ENCODE measurements at places on chromosomes 6 and 20.
A peak's percentile ranks its signal among the peaks of the same experiment; 100 is the strongest.

DNA sequence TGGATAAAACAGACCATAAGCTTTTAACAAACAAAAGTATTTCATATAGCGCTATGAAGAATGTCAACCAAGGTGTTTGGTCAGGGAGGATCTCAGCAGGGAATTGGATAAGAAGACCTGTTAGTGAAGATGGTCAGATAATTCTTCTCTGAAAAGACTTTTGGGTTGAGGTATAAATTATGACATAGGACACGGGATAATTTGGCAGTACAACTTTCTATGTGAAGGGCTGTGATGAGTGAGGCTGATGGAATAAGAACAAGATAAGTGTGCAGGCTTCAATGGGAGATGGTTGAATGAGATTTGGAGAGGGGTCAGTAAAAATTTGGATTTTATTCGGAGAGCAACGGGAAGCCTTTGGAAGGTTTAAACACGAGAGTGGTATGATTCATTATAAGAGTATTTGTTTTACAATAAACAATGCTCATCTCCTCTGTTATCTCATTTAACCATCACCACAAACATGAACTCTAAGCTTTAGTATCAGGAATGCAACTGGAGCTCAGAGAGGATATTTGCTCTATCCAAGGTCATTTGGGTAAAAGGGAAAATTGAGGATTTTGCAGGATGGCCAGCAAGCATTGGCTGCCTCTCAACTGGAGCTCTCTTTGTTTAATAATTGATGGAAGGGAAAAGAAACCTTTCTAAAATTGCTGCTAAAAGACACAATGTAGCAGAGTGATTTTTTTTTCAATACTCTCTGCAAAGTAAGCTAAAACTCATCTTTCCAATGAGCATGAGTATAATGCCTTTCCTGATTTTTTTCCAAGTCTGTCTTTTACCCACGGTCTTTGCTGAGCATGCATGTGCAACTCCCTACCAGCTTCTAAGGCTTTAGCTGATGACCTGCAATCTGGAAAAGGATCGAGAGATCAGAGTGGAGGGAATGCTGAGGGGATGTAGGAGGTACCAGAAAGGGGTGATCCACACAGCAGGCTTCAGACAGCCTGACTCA is 534.0 kb downstream of the CBLN4 start:
- DNase-seq, result no peak

DNA sequence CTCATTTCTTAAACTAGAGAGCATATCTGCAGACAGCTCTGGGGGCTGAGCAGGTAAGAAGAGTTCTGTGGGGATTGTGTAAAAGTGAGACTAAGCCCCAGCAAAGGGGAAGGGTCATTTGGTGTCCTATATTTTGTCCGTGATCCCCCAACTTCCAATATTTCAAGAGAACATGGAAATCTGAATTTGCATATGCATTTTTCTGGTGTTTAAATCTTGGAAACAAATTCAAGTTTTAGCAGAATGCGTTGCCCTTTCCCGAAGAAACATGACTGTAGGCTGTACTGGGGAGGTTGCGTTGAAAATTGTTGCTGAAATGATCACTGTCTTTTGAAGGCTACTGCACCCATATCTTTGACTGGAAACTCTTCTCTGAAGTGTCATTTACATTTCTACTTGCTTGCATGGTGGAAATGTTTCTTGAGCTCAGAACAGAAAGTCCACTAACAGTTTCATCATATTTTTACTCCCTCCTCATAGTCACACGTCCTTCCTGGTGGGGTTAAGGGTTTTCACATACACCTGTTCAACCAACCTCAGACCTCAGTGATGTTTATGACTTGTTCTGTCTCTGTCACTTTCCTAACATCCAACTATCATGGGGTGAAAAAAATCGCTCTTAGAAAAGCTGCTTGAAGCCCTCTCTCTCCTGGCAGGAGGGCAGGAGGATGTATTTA is 140.3 kb downstream of the BCAS1 start:
- DNase-seq, result no peak

DNA sequence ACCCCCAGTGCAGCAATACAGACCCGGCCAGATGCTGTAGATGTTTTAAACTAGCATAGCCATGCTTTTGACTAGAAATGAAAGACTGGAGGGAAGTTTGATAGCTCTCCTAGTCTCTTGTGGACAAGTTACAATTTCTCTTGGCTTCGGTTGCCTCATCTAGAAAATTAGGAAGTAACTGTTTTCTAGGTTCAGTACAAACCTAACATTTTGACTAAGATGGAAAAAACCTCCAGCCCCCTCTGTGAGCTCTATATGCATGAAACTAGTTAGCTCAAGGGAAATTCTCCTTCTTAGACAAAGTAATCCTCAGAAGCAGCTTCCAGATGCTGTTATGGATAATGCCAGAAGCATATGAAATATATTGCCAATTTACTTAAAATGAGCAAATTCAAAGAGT is 86.6 kb downstream of the RNF144B start:
- no peak for DNase-seq

GRCh38 chr20:47365023-47365764 is 8.7 kb upstream of the ZMYND8 start:
- DNase-seq, result no peak

DNA sequence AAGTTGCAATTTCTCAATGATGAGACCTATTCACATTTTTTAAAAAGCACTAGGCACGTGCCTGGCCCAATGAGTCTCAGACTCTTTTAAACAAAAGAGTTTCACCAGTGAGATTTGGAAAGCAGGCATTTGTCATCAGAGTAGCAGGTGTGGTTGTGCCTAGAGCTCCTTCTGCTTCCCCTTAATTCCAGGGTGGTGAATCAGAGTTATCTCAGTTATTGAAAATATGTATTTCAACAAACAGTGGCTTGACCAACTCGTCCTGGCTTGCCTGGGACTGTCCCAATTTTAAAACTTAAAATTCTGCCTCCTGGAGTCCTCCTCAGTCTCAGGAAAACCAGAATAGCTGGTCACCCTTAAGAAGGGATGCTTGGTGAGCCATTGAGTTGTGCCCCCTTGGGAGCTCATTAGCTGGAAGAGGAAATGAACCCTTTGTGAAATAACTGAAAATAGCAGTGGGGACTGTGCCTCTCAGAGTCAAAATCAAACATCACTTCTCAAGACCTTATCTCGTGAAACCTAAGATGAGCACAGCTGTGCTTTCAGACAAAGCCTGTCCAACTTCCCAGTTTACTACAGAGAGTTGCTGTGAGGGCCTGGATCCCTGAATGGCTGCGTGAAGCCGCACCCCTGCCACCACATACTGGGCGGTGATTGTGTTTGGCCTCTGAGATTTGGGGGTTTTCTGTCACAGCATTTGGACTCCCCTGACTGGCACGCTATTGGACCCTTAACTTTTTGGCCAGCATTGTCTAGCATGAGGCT is 116.3 kb downstream of the ANKRD60 start:
- DNase-seq, result no peak

DNA sequence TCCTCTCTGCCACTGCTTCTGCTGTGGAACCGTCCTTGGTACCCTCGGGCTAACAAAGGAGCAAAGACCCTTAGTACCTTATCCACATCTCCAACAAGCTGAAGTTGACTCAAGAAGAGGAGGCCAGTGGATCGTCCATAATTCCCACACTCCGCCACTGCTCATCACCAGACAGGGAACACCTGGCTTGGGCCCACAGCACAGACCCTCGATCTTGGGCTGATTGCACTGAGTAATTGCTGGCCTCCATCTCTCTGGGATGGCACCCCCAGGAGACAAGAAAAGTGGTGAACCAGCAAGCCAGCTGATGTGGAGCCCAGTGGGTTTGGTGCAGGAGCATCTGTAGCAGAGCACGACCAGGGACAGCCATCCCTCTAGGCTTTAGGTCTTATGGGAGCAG is 109.4 kb upstream of the GRIK2 start:
- no peak for DNase-seq

DNA sequence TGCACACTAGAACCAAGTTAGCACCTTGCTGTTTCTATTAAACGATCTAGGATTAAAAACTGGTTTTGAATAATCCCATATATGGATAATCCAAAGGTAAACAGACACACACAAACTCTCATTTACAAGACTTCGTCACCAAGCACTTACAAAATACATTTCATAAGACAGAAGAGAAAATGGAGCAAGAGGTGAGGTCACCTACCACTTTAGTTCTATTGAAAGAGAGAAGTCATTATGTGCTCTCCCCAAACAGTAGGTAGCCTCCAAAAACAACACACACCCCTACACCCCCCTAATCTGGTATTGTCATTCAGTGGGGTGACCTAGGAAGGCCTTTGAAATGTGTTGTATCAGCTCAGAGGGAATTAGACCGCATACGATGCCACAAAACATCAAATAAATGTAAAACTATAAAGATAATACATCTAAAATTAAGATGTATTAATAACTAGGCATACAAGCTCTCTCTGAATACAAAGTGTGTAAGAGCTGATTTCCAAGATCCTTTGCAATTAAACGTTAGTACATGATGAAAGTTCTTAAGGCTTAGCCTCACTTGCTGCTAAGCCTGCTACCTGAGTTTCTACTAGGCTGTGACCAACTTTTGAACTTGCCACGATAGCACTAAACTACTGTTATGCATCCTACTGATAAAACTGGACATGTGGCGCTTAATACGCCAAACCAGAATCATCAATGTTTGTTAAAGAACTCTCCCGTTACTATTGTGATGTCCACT is 1.6 kb downstream of the SRPK1 start:
- no peak for DNase-seq

DNA sequence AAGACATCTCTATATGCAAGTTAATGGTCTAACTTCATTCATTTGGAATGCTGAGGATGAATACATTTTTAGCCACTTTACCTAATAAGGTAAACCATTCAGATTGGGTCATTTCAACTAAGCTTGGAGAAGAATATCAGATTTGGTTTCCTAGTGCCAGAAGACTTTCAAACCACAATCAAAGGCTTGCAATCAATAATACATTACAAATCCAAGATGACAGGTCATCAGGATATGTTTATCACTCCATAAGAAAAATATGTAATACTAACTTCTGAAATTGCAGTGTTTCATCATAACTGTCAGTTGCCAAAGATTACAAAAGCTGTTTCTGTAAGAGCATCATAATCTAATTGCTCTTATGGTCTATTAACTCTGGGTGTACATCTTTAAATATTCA is 654.0 kb downstream of the COL12A1 start:
- no peak for DNase-seq

GRCh38 chr6:116156405-116157326 is 30.7 kb upstream of the COL10A1 start:
- DNase-seq, result no peak

GRCh38 chr20:17796091-17796563 is 96.4 kb downstream of the BANF2 start:
- DNase-seq, result no peak

GRCh38 chr20:20303742-20304141 is 64.2 kb upstream of the INSM1 start:
- DNase-seq, result no peak

GRCh38 chr6:5215159-5215558 is 45.6 kb downstream of the LYRM4 start:
- no peak for DNase-seq

- DNase-seq, result no peak
Measured at GRCh38 chr6:47729457-47729856, 31.1 kb downstream of the ADGRF4 start.

GRCh38 chr6:32105433-32105832 is 3.7 kb downstream of the TNXB start:
- DNase-seq, result no peak

DNA sequence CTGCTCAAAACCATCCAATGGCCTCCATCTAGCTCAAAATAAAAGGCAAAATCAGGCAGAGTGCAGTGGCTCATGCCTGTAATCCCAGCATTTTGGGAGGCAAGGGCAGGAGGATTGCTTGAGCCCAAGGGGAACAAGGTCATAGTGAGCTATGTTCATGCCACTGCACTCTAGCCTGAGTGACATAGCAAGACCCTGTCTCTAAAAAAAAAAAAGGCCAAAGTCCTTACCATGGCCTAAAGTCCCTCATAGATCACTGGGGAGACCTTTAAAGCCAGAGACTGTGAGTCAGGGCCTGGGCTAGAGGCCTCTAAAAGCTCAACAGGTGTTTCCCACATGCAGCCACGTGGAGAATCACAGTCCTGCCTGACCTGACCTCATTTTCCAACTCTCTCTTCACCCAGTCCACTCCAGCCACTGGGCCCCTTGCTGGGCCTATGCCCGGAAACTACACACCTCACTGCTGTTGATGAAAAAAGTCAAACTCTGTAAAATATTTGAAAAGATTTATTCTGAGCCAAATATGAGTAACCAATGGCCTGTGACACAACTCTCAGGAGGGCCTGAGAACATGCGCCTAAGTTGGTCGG is 28.2 kb upstream of the TAB2 start:
- DNase-seq, result no peak

- peak; percentile 8 for DNase-seq
Measured at GRCh38 chr6:6724539-6725467, 136.3 kb downstream of the LY86 start.

DNA sequence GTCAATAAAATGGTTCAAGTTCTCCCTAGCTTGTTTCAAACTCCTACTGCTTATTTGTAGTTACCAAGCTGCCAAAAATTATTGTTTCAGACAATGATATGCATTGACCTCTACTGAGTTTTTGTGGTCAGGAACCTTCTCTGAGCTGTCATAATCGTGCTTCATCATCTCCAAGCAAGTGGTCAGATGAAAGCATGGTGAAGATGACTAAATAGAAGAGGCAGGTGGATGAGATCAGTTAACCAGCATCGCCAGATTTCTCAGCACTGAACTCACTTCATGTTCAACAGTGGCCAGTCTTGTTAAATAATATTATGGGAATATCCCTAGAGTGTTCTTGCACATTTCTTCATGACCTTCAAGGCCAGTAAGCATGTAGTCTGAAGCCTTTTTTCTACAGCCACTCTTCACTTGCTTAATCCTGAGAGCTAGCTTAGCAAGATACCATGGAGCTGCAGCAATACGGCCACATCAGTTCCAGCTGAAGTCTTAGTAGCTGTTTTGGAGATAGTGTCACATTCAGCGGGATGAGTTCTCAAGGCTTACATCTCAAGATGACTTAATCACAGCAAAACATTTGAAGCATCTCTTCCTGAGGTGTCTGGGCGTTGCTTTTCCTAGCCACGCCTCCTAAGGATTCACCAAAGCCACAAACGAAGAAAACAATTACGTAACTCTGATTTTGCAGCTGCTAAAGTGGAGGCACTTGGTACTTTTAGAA is 101.6 kb upstream of the TMEM30A start:
- DNase-seq, result no peak

GRCh38 chr20:45028424-45029136 is 62.3 kb downstream of the STK4 start:
- no peak for DNase-seq

DNA sequence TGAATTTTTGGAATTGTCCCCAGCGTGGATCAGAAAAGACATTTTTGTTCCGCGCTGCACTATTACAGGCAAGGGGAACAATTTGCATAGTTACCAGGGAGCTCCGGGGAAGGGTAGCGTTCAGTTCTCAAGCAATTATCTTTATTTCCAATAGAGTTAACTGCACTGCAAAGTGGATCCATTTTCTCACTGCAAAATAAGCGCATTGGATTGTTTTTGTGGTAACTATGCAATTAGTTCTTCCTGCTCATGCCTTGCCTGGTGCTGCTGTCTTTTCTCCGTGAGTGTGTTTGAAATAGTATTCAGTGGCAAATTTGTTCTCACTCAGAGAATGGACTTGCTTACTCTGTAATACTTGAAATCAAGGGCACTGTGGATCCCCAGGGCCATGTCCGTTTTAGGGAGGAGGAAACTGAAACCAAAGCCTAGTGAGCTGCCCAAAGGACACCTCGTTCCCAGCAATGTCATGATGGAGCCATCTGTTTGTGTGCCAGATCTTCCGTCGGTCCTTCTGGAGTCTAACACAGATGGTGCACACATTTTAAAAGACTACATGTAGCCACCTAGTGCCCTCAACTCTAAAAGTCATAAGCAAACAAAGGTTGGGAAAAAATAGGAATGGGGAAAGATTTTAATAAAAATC is 7.4 kb upstream of the PCK1 start:
- no peak for DNase-seq

GRCh38 chr20:57695012-57695411 is 14.8 kb downstream of the PMEPA1 start:
- no peak for DNase-seq

All from stimulated activated CD4-positive, alpha-beta T cell treated with anti-CD3 and anti-CD28 coated beads, Interleukin-1b, Interleukin-23, amount 100 ng/mL, for 1 hour (primary cell).